Activated effector memory CD4-positive, alpha-beta T cell treated with anti-CD3 and anti-CD28 coated beads, Interleukin-2, amount 50 U/mL, for 16 hours (primary cell): ENCODE measurements at places on chromosomes 13 and 19.

DNA sequence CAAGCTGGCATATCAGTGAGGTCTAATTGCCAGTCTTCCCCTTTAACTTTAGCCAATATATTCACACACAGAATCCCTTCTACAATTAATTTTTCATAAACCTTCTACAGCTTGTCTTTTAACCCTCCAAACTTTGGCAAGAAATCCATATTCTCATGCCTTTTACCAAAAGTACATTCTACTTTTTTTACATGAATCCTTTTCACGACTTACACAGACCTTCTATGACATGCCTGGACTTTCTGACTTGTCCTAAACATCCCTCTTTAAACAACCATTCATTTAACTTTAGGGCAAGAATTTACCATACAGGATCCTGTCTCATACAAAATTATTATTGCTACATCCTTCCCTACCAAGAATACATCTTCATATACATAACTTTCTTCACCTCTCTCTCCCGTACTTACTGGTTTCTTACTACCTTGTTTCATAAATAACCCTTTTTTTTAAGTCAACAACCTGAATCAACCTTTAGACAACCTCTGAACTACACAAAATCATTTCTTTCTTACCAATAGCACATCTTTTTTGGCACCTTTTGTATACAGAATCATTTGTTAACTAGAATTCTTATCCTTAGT is 23.5 kb downstream of the ZNF544 start:
- no peak for DNase-seq

- DNase-seq, result no peak
Measured at GRCh38 chr13:43662976-43663375, 123.8 kb downstream of the ENOX1 start.

DNA sequence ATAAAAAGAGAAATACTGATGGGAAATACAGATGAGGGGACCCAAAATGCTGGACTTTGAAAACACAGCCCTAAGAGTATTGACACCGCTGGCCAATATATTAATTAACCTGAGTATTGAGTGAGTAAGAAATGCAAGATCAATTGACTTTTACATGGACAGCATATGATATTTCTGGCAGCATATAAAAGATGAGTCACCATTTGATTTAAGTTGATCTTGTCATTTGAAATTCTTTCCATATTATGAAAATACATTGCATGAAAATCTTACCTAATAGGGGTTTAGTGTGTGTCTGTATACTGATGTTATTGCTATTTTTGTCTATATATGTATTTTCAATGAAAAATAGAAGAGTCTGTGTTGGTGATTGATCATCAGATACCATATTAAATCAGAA is 619.6 kb downstream of the KCTD12 start:
- no peak for DNase-seq

GRCh38 chr13:54912367-54912766 is 1883.8 kb downstream of the OLFM4 start:
- DNase-seq, result no peak

DNA sequence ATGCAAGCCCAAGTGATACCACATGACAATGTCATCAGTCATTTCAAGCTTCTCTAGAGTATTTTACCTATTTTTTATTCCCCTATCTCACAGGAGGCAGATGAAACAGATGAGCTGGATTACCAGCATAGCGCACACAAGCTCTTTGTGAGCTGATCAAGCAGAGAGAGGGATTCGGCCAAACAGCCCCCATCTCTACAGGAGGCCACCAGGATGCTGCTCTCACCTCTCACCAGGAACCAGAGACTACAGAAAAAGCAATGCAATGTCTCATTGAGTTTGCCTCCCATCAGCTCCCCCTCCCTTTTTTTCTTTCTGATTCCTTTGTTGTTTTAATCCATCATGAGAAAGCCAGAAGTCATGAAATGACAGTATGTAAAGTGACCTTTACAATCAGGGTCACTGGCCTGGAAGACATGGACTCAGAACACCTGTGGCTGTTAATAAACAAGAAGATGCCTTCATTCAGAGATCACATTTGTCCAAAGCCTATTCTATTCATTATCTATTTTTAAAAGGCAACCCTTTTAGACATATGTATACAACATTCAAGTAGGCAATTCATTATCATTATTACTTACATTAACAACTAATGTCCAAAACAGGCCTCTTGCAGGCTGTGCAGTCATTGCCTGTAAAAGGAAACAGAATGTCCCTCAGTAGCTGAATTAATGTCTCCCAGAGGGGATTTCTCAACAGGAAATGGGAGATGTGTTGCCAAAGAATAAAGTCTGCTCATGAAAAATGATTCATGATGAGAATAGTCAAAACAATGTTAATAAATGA is 656.6 kb downstream of the TBC1D4 start:
- DNase-seq, result no peak

DNA sequence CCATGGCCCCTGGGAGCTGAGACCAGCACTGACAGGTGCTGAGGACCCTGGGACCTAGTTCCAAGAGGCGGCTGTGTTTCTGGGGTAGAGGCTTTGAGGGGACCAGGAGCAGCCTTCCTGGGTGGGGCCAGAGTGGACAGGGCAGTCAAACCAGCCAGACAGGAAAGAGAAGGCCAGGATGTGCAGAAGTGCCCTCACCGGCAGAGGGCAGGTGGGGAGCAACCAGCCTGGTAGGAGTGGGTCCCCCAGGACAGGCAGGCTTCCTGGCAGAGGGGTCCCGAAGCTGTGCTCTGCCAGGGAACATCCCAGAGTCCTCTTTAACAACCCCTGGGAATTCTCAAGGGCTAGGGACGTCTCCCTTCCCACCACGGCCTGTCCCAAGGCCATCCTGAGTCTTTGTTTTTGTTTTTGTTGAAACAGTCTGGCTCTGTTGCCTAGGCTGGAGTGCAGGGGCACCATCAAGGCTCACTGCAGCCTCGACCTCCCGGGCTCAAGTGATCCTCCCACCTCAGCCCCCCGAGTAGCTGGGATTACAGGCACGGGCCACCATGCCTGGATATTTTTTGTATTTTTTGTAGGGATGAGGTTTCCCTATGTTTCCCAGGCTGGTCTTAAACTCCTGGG is 3.0 kb upstream of the HIPK4 start:
- no peak for DNase-seq

- DNase-seq, result peak; percentile 78
Measured at GRCh38 chr19:12938779-12939601, 581 bp downstream of the CALR start.

GRCh38 chr19:5684694-5685430 is 4.0 kb downstream of the HSD11B1L start:
- DNase-seq, result no peak

GRCh38 chr13:62014299-62014698 is 598.6 kb upstream of the PCDH20 start:
- no peak for DNase-seq

DNA sequence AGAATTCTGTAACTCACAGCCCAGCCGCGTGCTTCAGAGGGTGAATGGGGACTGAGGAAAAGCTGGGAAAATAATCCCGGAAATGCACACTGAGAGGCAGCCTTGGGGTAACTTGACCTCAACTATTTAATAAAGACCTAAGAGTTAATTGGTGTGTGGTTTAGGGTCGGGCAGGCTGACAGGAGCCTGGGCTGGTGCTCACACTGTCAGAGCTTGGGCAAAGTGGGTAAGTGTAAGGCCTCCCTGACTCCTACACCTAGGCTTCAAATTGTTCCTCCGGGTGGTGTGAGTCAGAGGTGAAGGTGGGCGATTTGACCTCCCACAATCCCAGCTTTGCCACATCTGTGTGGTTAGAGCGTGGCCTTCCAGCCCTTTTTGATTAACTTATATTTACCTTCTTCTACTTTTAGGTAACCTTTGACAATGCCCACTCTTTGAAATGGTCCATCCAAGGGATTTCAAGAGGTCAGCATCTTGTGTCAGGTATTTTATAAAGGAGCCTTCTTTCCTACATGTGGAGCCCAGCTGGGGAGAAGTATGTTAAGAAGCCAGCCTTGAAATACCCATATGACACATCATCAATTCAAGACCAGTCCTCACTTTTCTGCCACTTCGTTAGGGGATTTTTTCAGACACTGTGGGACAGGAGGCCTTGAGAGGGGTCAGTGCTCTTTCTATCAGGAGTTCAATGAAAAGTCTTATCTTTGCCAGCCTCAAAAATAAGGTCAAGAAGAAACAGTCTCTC is 114.2 kb downstream of the NUFIP1 start:
- no peak for DNase-seq

DNA sequence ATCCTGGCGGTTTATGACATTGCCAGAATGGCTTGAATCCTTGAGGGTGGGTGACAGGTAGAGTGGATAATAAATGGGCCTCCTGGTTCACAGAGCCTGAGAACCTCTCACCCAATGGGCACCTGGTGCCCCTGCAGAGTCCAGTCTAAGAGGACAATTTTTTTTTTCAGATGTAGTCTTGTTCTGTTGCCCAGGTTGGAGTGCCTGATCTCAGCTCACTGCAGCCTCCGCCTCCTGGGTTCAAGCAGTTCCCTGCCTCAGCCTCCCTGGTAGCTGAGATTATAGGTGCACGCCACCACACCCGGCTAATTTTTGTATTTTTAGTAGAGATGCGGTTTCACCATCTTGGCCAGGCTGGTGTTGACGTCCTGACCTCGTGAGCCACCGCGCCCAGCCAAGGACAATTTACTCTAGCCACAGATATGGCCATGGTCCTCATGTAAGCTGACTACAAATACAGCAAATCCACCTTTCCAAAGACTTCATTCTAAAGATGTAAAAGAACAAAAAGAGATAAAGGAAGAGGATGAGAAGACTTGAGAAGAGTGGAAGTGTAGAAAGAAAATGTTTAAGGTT is 33.0 kb downstream of the COL4A2 start:
- no peak for DNase-seq
